Activated CD4-positive, alpha-beta memory T cell treated with anti-CD3 and anti-CD28 coated beads for 36 hours (primary cell): ENCODE measurements at places on chromosomes 7 and 10. TPM values are rescaled to one million over a fixed set of nuclear protein-coding genes. Genes with fewer than 3 reads are reported as not detected.
A peak's percentile ranks its signal among the peaks of the same experiment; 100 is the strongest.

- H3K36me3 ChIP-seq = no peaks in the 10 kb centered on the region
- no peaks in the 10 kb centered on the region for H3K27me3 ChIP-seq
- DNase-seq = no peak
- no peak overlapping the region for H3K4me3 ChIP-seq
- H3K27ac ChIP-seq = no peak overlapping the region
Measured at GRCh38 chr7:85426487-85426960, 239.7 kb upstream of the SEMA3D start.

DNA sequence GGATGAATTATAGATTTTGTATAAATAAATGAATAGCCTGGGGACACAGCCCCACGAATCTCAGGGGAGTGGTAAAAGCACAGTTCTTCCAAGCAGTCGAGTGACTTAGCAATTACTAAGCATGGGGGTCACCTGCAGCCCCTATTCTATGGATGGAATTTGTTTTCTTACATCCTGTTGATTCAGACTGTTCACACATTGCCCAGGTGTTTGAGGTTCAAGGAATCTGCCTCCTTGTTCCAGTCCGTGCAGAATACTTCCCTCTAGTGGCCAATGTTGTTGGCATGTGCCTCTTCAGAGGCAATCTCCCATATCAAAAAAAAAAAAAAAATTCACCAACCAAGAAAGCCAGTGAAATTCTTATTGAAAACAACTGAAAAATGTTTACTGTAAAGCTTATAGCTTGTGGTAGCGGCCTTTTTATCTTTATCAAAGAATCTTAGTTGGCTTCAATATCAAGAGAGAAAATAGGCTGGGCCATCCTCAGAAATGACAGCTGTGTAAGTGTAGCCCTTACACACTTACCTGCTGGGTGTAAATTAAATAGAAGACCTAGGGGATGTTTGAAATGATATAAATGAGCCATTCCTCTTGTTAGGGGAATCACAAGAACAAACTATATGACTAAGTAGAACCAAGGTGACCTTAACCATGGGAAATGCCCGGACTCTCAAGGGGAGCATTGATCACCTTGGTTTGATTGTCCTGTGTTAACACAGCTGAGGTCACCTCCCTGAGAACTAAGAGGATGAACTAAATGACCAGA, 7.8 kb downstream of the LIPM start:
- H3K36me3 ChIP-seq = no peaks in the 10 kb centered on the region
- no peak overlapping the region for H3K4me3 ChIP-seq
- peaks cover 15% of the 10 kb centered on the region for H3K4me1 ChIP-seq

Gene OLAH
- 0.31 TPM for total RNA-seq

GRCh38 chr10:70343312-70343711, 39.1 kb downstream of the LRRC20 start:
- H3K4me1 ChIP-seq = no peaks in the 10 kb centered on the region
- DNase-seq = no peak
- H3K4me3 ChIP-seq = no peak overlapping the region
- peaks cover 10% of the 10 kb centered on the region for H3K36me3 ChIP-seq
- H3K27ac ChIP-seq = no peak overlapping the region
- no peaks in the 10 kb centered on the region for H3K27me3 ChIP-seq

DNA sequence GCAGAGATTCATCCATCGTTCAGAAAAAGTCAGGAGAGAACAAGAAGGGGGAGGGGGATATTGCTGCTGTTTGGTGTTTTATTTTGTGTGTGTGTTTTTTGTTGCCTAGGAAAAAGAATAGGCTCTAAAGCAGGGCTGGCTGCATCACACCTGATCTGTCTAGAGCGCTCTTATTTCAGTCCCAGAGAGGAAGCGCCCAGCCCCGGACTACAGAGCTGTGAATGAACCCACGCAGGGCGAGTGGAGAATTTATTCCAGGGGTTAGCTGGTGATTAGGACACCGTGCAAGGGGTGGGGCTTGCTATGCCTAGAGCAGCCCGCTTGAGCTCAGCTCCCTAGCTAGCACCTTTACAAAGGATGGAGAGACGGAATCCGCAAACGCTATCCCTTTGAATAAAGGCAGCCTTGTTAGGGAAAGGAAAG, 621 bp upstream of the FAM13C start:
- DNase-seq = peak; percentile 17
- no peak overlapping the region for H3K4me3 ChIP-seq
- H3K27me3 ChIP-seq = peaks cover 11% of the 10 kb centered on the region
- no peak overlapping the region for H3K27ac ChIP-seq
- H3K4me1 ChIP-seq = peaks cover 12% of the 10 kb centered on the region

Gene DPP6
- total RNA-seq = not detected
